Ovary (tissue), 10 donors: ENCODE measurements at places on chromosomes 3 and 15. TPM values are rescaled to one million over a fixed set of nuclear protein-coding genes. Genes with fewer than 3 reads are reported as not detected.

TMCO5A gene
- polyA plus RNA-seq: not detected

SPESP1 gene
- polyA plus RNA-seq: 4.8 TPM

CKMT1B gene
- 0.08 TPM for polyA plus RNA-seq

DNA sequence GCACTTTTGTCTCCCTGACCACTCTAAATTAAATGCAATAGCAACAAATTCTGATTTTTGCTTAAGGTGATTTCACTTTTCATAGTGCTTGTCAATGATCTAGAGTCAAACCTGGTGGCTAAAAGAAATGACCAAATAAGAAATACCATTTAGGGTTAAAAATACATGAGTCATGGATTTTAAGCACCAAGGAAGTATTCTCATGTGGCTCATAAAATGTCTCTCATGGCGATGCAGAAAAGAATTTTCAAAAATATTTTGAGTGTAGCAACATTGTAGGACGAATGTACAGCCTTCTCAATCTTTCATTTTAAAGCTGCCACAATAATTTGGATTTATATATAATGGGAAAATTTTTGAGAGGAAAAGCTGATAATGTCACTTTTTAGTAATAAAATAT, 193.6 kb downstream of the EPHA3 start:
- no peak for DNase-seq

DNA sequence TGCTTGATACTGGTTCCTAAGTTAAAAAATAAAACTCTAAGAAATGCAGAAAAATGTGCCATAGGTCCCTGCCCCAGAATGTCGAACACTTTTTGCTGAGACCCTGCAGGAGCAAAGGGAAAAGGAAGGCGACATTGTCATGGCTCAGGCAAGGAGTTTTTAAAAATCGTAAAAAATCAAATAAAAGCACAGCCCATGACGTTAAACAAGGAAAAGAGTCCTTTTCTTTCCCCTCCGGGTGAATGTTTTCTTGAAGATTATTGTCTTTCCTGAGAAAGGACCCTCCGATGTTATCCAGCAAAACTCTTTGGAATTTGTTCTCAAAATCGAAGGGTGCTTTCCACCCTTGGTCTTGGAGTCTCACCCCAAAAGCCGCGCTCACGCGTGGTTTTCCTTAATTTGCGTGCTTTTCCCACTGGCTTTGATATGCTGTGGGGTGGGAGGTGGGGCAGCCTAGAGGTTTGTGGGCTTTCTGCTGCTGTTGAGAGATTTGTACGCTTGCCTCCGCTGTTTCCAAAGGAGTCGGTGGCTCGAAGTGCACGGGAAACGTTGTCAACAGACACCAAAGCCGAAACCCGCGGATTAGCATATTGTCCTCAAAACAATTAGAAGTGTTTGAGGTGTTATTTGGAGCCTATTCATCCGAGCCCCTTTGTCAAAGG, 2.9 kb downstream of the SOX14 start:
- no peak for DNase-seq
